ENCODE measurements at places on chromosomes 12 and 14.
A peak's percentile ranks its signal among the peaks of the same experiment; 100 is the strongest.

GRCh38 chr12:116213885-116214527 is 63.5 kb downstream of the MED13L start:
- no peak for DNase-seq

DNA sequence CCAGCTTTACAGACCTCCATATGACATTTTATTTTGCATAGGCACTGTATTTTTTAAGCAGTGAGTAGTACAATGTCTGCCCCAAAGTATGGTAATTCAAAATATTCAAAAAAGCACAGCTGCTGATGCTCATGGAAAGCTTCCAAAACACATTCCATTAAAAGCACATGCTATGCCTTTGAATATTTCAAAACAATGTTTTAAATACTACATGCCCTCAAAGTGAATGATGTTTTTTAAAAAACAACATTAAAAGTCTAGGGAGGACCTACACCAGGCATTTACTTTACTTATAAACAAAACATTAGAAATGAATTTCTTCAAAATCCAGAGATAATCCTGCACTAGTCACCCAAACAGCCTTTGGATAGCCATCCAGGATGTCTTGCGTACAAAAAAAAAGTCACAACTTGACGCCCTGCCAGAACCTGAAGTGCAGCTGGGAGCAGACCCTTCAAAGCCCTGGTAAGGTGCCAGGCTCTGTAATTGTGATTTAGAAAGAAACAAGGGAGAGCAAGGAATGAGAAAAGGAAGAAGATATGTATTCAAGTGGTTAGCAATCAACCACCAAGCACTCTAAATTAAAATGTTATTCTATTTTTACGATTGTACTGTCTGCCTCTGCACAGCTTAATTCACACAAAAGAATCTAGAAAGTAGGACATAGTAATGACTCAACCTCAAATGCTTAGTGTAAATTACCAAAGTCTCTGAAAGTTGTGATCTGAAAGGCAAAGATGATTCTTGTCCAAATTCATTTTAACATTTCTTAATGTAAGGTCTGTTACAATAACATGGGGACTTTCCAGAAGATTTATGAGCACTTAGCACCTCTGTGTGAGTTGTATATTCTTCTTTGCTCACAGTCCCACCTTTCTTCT is 31.9 kb downstream of the CEP83 start:
- peak; percentile 78 for DNase-seq

DNA sequence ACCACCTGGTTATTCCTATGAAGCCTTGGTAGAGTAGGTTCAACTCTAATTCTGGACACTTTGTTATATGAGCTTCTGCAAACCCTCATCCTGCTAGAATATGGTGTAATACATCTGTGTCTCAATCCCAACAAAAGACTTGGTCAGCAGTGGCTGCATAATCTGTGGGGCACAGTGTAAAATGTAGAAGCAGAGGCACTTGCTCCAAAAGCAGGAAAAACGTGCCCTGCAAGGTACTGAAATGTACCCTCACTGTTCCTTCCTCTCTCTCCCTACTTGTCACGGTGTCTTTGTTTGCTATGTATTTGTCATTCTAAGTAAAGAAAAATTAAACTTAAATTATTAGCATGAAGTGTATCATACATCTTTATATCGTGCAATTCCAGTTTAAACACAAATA is 267.9 kb downstream of the BCL11B start:
- no peak for DNase-seq

DNA sequence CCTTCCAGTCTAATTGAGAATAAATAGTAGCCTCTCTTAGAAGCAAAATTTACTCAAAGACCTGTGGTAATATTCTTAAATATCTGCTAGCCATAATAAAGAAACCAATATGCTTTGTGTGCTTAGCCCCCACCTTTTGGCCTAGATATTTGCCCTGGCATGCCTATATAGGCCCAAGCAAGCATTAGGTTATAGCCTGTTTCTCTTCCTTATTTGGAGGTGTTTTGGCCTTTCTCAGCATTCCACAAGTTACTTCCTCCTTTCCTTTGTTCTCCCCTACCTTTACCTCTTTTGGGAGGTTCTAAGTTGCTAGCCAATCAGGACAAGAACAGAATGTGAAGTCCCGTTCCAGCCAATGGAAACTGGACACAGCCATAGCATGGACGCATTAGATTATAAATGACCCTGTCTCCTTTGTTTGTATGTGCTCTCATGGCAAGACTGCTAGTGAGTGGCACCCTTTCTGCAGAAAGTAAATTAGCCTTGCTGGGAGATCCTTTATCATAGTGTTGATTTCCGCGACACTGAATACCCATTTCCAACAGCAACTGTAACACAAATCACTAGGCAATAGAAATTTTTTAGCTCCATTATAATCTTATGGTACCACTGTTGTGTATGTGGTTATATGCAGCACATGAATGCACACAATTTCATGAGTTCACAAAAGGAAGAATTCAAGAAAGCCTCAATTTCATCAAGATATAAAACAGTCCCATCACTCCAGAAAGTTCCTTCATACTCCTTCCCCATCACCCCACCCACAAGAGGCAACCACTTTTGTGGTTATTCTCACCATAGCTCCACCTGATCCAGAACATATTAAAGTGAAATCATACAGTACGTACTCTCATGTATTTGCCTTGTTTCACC is 37.6 kb downstream of the CEP83 start:
- DNase-seq = no peak

DNA sequence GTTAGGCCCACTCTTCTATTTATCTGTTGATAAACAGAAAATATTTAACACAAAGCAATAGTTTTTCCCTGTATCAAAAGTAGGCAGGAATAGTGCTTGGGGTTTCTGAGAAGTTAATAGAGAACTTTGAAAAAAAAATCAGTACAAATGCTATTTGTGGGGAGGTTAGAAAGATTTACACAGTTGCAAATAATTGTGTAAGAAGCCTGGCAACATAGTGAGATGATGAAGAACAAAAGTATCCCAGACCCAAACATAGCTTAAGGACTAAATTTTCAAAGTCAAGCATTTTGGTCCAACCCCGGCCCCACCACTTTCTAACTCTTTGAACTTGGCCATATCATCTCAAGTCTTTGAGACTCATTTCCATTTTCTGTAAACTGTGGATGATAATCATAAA is 687.5 kb upstream of the TMEM132C start:
- no peak for DNase-seq

GRCh38 chr12:109358154-109358869 is 10.6 kb downstream of the MYO1H start:
- DNase-seq = peak; percentile 51

- DNase-seq = peak; percentile 96
Measured at GRCh38 chr12:13124656-13125505, 21.4 kb upstream of the GSG1 start.

DNA sequence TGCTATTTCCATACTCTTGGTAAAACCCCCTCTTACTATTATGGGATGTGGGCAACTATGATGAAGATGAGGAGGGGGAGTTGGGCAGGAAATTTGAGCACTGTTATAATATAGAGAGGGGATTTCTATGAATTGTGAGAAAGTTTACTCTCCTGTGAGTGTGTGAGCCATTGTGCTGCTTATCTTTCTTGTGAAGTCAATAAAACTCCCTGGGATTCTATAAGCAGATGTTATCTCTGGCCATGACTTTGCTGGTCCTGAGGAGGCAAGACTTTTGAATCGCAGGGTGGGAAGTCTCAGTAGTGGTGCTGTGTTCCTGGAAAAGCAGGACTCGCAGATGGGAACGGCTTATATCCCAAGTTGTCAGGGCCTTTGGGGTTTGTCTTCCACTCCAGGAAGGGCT is 62.2 kb downstream of the EMP1 start:
- DNase-seq = no peak

DNA sequence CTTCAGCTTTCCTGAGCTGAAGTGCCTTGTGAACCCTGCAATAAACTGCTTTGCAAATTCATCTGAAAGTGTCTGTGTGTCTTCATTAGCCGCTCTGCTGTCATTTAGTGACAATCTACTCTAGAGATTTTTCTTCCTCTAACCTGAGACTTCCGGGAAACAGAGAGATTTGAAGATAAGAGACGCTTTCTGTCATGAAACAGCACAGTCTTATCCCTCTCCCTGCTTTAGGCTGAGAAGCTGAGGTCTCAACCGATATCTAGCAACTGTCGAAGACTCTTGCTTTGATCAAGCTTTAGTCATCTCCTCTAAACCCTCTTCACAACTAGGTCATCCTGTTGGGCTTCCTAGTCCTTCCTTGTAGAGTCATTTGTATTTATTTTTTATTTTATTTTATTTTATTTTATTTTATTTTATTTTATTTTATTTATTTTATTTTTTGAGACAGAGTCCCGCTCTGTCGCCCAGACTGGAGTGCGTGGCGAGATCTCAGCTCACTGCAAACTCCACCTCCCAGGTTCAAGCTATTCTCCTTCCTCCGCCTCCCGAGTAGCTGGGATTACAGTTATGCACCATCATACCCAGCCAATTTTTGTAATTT is 1.2 kb downstream of the RNASE2 start:
- no peak for DNase-seq

GRCh38 chr12:32265951-32266350 is 133.4 kb upstream of the FGD4 start:
- no peak for DNase-seq

GRCh38 chr12:18907728-18908127 is 169.8 kb downstream of the CAPZA3 start:
- DNase-seq = no peak

- DNase-seq = no peak
Measured at GRCh38 chr12:131962069-131962468, 12.3 kb downstream of the EP400 start.

DNA sequence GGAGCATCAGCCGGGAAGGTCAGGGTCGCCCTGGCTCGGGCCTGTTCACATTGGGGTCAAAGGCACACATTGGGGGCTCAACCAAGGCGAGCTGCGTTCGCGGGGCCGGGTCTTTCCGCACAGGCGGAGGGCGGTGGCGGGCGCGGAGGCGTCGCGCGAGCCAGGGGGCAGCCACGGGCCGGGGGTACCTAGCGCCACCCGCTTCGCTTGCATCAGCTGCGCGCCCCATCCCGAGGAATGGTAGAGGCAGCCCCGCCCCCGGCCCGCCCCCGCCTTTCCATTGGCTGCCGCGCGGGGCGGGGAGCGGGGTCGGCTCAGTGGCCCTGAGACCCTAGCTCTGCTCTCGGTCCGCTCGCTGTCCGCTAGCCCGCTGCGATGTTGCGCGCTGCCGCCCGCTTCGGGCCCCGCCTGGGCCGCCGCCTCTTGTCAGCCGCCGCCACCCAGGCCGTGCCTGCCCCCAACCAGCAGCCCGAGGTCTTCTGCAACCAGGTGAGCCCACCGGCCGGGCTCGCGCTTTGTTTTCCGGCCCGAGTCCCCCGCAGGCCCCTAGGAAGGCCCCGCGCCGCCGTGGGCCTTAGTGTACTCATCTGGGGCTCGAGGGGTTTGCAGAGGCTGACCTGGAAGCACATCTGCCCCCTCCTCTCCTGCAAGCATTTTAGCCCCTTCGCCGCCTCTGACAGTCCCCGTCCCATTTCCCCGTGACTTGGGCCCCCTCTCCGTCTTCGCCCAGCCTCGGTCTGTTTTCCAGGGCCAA is at the start of gene ALDH2:
ALDH2 (plus strand) TSS at position 326 of the 754 bp plus-strand sequence; CDS start at position 376, 50 bp downstream.
- DNase-seq = peak; percentile 80

GRCh38 chr14:94460631-94461416 is 8.2 kb upstream of the SERPINA11 start:
- no peak for DNase-seq

GRCh38 chr12:132278401-132279183 is 50.8 kb downstream of the GALNT9 start:
- DNase-seq = no peak

- DNase-seq = no peak
Measured at GRCh38 chr12:99558109-99558508, 89.4 kb upstream of the GARIN6 start.

- no peak for DNase-seq
Measured at GRCh38 chr12:92466391-92467305, 236.1 kb upstream of the PLEKHG7 start.

- no peak for DNase-seq
Measured at GRCh38 chr14:64848239-64848638, 31.5 kb downstream of the SPTB start.
